ENCODE measurements at places on chromosomes 7 and 10. TPM values are rescaled to one million over a fixed set of nuclear protein-coding genes. Genes with fewer than 3 reads are reported as not detected.

DNA sequence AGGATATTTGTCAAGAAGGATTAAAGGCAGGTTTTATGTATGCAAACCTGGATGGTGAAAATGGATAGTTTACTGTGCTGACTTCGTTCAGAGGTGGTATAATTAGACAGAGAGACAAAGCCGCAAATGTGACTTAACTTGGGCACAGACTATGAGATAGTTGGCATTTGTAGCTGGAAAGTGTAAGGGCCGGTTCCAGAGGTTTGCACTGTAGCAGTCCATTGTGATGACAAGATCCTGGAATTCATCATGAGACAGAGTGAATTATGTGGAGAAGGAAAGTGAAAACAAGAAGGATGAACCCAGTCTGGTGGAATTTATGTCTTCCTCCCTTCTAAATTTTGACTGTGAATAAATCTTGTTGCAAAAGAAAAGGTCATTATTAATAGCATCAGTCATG lies 139.0 kb downstream of the CNTNAP2 start:
- no peak for DNase-seq

DNA sequence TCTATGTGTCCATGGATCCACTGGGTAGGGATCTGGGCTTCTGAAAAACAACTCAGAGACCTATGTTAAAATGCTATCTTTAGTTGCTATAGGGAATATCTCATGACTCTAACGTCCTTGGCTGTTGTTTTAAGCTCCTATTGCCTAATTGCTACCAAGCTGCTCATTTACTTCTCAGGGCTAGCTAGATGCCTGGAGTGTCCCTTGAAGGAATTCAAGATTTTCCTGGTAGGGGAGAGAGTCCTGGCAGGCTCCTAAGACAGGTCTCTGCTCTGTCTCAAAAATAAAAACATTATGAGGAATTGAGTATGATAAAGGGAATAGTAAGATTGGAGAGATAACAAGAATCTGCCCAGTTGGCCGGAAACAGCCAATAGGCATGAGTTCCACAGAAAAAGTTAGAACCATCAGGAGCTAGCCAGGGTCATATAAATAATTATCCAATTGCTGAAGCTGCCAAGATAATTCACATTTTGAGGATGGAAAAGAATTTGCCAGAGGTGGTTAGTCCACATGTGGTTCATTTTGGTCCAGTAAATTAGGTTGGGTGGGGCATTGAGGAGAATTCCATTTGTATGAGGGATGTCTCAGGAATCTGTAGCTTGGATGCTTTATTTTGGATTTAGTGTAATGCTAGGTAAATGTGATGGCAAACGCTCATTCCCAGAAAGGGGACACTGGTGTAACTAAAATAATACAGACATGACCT lies 362.7 kb upstream of the VSTM2A start:
- no peak for DNase-seq

- peak; percentile 29 for DNase-seq
Observed at GRCh38 chr7:120862987-120863590, 5.1 kb upstream of the TSPAN12 start.

DNA sequence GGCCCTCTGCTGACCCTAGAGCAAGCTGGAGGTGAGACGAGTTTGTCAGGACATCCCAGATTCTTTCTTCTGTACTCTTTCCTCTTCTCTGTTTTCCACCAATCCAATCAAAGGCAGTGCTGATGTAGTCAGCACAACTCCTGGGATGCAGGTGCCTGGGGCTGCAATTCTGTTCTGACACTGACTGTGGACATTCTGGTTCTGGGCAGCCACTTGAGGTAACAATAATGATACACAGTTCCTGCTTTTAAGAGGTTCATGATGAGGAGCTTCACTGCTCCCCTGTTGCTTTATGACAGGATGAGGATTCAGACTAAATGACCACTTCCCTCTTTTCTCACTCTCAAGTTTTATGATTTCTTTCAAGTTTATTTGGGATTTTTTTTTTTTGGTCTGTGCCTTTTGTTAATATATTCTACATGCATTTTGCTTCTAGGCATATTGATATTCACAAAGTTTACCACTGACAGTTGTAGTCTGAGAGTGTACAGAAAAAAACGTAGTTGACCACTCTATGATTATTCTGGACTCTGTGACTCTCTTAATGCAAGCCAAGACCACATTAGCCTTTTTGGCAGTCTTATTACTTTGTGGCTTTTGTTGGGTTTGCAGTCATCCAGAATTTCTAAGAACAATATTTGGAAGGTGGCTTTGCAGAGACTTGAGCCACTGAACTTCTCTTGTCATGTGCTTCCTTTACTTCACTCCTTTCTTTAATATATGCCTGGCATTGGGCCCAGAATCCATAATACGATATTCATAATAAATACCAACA lies 247.6 kb downstream of the AUTS2 start:
- no peak for DNase-seq

GRCh38 chr7:55065511-55066229 lies 46.9 kb downstream of the EGFR start:
- peak; percentile 81 for DNase-seq

DNA sequence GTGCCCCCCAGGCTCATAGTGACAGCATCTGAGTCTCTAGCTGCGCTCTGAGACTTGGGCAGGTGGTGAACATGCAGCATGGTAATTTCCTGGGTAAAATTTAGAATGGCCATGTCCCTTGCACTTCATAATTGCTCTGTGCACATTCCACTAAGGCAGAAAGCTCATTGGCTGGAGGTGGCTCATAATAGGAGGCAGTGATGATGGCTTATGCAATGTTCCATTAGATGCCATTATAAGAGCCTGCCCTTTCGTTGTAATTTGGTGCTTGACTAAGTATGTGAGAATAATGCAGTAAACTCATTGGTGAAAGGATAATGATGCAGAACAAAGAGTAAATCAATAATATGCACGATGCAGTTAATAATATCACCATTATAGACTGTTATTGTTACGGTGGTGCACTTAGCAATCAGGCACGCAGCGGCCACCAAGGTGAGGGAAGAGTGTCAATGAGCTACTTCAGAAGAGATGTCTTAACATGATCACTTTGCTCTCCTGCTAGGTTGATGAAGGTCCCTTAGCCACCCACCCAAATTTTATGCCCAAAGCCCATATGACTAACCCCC lies 545.9 kb downstream of the KCNMA1 start:
- no peak for DNase-seq

DNA sequence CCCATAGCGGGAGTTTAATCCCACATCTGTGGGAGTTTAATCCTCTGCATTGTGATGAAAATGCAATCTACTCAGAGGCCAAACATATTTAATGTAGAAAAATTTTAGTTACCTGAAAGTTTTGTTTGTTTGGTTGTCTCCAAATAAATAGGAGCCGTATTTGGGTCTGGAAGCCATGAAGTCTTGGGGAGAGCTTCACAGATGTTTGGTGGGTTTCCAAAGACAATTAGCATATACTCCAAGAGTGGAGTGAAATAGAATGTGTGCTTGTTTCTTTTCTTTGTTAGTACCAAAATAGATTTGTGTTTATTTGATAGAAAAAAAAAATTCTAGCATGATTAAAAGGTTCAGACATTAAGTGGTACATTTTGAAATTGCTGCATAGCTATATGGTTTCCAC lies 50.9 kb downstream of the ANK3 start:
- DNase-seq: peak; percentile 34

- no peak for DNase-seq
Observed at GRCh38 chr10:109895848-109896247, 27.5 kb downstream of the XPNPEP1 start.

DNA sequence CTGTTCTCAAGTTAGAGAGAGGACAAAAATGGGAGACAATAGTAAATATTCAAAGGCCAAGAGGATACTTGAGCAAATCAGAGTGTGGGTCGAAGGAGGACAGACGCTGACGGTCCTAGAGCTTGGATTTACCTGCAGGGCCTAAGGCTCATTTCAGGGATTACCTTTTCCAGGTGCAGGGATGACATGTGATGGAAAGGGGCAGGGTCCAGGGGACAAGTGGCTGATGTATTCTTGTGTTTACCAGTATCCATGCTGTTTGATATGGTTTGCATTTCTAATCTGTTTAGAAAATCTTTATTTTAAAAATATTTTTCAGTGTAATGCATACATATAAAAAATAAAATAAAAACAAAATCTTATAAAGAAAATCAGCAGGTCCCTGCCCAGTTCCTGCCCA lies 5.3 kb downstream of the GALNTL5 start:
- DNase-seq: no peak

DNA sequence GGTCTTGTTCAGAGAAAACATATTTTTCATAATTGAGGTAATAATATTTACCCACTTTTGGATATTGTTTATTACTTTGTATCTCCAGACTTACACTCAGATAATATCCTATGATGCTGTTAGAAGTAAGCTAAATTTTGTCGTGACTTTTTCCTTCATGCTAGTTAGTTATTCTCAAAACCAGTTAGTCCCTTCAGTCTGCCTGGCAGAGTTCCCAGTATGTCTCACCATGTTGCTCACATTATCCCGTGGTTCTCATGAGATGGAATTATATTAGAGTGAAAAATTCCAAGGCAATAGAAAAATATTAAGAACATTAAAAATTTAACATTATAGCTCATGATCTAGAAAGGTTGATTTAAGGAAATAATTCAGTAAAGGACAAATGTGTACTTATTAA lies 81.5 kb upstream of the SMIM30 start:
- DNase-seq: no peak

- no peak for DNase-seq
Observed at GRCh38 chr7:83413831-83414230, 235.1 kb downstream of the SEMA3E start.

- no peak for DNase-seq
Observed at GRCh38 chr7:49523870-49524269, 249.6 kb upstream of the VWC2 start.

GRCh38 chr7:140455743-140456142 lies 23.6 kb downstream of the MKRN1 start:
- DNase-seq: no peak

GRCh38 chr10:86972613-86973380 lies 4.5 kb downstream of the ADIRF start:
- no peak for DNase-seq

GRCh38 chr7:25069900-25070443 lies 55.1 kb downstream of the CYCS start:
- DNase-seq: peak; percentile 8

- DNase-seq: peak; percentile 12
Observed at GRCh38 chr10:122374859-122375678, 561 bp downstream of the PLEKHA1 start.

Gene SFTPD
- total RNA-seq: not detected

Gene ANXA11
- total RNA-seq: 38.9 TPM

Gene TRPV5
- 0.10 TPM for total RNA-seq
